ENCODE measurements at places on chromosomes 11 and 22.

DNA sequence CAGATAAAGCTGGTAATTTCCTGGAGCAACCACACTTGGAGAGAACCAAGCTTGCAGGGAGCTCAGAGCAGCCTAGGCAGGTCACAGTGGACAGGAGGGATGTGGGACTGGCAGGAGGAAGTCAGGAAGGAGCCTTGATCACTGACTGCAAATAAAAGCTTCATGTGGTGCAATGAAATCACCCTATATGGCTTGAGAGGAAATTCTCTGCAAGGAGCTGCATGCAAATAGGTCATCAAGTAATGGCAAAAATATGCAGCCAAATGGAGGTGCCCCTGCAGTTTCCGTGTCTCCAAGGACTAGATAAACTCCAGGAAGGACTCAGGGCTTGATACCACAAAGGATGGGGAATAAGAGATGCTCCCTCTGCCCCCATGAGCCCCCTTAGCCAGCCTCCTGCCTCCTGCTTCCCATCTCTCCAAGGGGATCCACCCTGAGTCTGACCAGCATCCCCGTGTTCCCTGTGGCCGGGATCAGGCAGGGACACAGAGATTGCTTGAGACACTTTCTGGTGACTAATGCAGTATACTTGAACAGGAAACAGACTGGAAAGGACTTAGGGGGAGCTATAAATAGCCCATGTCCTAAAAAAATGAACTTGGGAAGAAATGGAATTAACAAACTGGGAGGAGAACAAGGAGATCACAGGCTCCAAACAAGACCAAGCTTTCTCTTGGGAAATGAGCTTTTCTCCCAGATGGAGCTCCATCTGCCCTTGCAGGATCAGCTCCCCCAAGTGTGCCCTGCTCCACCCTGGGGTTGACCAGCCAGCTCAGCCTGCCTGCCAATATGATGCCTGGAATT lies 23.9 kb upstream of the MICAL2 start:
- DNase-seq = no peak

GRCh38 chr11:17658211-17658610 lies 61.2 kb upstream of the MYOD1 start:
- no peak for DNase-seq

DNA sequence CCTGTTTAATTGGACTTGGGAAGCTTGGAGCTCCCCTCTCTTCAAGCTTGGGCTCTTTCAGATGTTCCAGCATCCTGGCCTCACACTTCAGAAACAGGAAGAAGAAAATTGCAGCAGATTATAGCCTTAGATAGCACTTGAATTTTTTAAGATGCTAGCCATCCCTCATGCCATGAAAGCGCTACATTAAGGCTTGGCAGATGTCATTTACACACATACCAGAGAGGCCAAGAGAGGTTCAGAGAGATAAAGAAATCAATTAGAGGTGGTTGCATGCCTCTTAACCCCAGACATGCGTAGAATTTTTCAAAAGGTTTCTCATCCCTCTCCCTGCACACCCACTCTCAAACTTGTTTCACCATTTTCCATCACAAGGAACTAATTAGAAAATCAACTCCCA lies 31.9 kb upstream of the DBX1 start:
- DNase-seq = no peak

GRCh38 chr11:80054582-80055165 lies 613.8 kb upstream of the TENM4 start:
- no peak for DNase-seq
